ENCODE measurements at places on chromosomes 4 and X.

DNA sequence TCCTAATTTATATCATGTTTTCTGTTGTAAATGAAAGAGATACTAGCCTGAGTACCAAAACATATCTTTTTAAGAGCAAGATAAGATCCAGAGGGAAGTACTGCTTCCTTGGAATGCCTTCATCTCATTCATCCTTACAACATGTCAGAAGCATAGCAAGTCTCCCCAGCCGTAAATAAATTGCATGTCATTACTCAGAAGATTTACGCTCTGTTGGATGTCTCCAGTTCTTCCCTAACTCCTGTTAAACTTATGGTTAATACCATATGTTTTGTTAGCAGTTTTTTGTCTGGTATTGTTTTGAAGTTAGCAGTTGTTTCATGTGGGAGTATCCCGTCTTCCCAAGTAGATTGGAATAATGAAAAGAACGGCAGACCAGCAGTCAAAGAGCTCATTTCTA is 7.5 kb upstream of the GPC3 start:
- no peak for DNase-seq

- no peak for DNase-seq
Observed at GRCh38 chr4:185845966-185846365, 34.0 kb upstream of the SORBS2 start.

DNA sequence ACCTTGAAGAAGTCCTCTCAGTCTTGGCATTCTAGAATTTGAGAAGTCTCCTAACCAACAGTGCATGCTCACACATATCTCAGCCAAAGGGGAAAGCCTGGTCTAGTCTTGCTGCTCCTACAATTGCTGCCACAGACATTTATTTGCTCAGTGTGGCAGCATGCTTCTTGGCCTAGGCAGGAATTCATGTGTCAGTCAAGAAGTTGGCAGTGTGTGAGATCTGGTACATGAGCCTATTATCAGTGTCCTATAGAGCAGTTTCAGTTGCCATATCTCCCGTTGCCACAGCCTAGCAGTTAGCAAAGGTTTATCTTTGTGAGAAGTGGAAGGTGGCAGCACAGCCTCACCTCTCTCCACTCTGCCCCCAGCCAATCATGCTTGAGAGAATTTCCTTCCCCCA is 176.9 kb upstream of the ARHGEF9 start:
- DNase-seq: no peak

DNA sequence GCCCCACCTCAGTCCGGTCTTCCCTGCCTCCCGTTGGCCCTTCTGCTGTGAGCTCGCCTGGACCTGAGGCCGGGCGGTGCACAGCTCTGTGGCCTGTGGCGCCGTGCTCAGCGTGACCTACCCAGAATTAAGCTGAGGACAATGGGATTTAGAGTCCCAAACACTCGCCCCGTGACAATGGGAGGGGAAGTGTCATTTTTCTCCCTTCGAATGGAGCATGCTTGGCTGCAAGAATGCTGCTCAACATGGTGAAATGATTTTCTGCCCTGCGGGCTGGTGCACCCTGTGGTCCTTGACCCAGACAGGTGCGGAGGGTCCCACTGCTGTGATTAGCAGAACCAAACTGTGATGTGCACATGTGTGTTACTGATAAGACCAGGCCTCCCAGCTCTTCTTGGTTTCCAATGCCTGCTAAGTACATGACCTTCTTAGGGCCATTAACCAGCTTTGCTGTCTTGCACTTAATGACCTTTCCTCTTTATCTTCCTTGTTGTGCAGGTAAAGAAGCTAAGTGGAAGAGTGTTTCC is 772 bp downstream of the EOLA1 start:
- DNase-seq: no peak

All from NCI-H1436 (cell line).